Fibroblast of gingiva (primary cell): ENCODE measurements at places on chromosomes 3 and 15.
A peak's percentile ranks its signal among the peaks of the same experiment; 100 is the strongest.

GRCh38 chr3:143770391-143770790, 77.9 kb downstream of the SLC9A9 start:
- DNase-seq: no peak

DNA sequence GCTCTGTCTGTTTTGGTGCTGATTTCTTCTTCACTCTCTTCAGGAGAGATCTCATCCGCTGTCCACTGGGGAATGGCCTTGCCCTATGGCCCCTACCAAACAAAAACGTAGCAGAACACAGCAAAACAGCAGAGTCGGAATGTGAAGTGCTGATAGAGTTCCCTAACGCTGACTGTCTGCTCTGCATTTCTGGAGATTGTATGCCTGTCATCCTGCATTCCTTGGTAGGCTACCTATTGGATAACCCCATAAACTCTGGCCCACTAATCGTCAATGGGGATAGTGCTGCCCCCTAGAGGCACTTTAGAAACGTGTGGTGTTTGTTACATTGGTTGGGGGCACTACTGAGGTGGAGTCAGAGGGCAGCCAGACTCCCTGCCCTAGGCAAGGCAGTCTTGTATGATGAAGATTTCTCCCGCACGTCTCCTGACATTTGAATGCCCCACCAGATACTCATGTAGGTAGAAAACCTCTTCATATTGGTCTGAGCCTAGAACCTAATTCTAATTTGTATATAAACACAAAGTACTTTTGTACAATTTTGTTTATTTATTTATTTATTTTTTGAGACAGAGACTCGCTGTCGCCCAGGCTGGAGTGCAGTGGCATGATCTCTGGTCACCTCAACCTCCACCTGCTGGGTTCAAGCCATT, 15.6 kb upstream of the MAGEF1 start:
- peak; percentile 36 for DNase-seq

DNA sequence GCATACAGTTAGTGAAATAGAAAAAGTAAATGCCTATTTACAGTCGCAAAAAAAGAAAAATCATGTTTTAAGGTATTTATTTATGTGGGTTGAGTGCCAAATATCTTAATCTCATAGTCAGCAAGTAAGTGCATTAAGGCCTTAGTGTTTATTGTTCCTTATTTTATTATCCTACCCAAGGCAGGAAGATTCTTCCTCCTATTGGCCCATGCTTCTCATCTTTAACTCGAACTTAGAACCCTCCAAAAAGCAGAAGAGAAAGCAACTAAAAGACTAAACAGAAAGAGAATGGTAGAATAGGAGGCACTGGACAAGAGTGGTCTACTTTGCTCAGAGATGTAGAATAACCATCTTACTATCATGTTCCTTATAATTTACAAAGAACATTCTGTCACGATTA, 7.5 kb downstream of the RFX7 start:
- DNase-seq: no peak

DNA sequence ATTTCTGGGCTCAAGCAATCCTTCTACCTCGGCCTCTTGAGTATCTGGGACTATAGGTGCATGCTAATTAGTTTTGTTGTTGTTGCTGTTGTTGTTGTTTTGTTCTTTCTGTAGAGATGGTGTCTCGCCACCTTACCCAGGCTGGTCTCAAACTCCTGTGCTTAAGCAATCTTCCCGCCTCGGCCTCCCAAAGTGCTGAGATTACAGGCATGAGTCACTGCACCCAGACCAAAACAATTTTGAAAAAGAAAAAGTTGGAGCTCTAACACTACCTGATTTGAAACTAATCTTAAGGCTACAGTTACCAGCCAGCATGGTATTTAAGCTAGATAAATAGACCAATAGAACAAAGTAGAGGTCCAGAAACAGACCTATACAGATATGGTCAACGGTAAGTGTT, 29.8 kb downstream of the KPNA1 start:
- peak; percentile 44 for DNase-seq

- no peak for DNase-seq
These were observed 241.2 kb downstream of the PYDC2 start for GRCh38 chr3:191702121-191702520.

- DNase-seq: peak; percentile 1
These were observed 31.6 kb upstream of the VPS39 start for GRCh38 chr15:42239528-42240182.

DNA sequence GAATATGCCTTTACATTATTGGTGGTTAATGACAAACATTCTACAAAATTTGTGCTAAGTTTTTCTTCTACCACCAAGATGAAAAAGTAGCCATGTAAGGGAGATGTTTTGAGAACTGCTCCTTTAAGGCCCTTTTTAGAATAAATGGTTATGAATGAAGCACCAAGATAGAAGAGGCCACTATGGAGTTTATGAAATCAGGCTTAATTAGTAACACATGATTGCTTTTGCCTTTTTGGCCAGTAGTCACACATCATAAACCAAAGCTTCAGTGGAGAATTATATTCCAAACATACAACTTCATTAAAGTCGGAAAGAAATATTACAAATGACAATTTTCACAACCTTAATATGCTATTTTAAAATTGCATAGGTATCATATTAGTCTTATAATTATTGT, 331.7 kb downstream of the RBMS3 start:
- peak; percentile 34 for DNase-seq

GRCh38 chr15:68609629-68610028, 30.8 kb downstream of the CORO2B start:
- DNase-seq: peak; percentile 74

GRCh38 chr15:64634576-64635498, 140.6 kb downstream of the RBPMS2 start:
- no peak for DNase-seq

DNA sequence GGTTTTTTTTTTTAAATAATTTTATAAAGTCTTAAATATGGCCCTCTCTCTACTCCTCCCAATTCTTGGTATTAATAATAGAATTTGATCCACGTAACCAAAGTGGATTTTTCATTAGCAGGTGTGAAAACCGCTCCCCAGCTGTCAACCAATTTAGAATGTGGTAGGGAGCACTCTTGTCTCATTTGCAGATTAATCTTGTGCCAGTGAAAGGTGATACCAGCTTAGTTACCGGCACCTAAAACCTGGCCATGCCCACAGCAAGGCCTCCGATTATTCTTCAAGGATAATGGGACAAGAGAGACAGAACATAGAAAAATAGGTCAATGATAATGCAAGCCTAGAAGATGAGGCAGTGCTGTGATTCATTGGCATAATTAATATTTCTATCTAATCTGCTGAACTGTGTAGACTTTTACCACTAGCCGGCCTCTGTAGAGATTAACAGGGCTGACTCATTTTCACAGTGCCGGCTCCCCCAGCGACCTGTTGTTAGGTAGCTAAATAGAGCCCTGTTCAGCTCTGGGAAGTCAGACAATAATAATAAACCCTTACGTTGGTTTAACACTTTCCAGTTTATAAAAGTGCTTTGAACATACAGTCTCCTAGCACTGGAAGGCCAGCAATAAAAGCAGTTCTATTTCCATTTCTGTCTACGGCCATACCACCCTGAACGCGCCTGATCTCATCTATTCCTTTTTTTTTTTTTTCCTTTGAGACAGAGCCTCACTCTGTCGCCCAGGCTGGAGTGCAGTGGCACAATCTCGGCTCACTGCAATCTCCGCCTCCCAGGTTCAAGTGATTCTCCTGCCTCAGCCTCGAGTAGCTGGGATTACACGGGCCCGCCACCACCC, 102.9 kb downstream of the SHQ1 start:
- DNase-seq: no peak

DNA sequence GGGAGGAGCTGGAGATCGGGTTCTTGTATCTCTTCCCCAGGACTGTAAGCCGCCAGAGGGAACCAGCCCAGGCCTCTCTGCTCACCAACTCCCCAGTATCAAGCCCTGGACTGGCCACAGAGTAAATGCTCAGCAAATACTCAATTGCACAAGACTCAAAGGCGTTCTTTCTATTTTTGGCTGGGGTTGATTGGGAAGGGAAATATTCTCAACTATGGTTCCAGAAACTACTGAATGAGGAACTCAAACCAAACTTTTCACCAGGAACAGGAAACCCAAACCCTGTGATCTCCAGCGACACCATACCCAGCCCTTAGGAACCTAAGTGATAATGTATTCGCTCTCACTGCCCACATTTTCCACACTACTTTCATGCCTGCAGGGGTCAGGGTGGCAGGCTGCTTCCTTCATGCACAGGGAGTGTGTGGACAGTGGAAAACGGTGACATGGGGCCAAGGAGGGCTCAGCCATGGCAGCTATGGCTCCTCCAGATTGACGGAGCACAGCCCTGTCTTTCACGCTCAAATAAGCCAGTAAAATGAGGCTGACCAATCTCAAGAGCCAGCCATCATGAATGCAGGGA, 124.7 kb upstream of the RAD18 start:
- DNase-seq: peak; percentile 9

GRCh38 chr3:148187296-148187695, 510.4 kb upstream of the AGTR1 start:
- DNase-seq: no peak

- DNase-seq: peak; percentile 79
These were observed 22.4 kb upstream of the MEIS2 start for GRCh38 chr15:37122703-37123102.

GRCh38 chr15:90266485-90266884, 1.0 kb downstream of the NGRN start:
- DNase-seq: peak; percentile 19

DNA sequence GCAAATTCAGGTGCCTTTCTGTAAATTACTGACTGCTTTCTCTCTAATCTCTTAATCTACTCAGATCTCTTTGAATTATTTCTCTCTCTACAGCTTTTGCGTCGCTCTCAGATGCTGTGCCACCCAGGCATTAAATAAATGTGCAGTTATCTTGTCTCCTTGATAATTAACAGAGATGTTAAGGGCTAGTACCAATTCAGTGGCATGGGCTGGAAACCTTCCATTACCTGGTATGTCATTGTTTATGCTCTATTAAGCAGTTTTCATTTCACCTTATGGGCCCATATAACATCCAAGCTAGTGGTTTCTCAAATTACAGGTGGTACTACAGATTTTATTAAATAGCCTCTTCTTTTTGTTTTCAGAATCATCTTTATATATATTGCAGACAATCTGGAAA, 66.0 kb downstream of the PEX5L start:
- DNase-seq: no peak

DNA sequence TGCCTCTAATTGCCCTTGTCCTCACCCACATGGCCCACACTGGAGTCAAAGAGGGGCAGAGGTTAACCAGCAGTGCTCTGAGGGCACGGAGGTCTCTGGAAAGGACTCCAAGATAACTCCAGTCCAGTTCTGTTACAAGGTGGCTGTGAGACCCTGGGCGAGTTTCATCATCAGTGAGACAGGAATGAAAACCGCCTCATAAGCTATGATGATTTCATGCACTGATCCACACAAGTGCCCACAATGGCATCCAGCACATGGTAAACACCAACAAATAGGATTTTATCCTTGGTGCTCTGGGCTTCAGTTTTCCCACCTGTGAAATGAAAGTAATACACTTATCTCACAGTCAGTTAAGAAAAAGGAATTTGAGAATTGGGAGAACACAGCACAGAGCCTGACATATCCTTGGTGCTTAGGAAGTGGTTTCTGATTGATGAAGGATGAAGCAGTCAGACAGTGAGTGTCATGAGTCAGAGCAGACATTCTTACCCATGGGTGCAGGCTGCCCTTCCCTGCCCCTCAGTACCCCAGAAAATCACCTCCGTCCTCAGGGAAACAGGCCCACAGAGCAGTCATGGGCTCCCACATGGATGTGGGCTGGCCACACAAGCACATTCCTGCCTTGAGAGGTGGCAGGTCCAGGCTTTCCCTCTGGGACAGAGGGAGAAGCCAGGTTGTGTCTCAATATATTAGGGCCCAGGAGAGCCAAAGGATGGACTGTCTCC, 48.4 kb downstream of the DAPK2 start:
- DNase-seq: no peak

DNA sequence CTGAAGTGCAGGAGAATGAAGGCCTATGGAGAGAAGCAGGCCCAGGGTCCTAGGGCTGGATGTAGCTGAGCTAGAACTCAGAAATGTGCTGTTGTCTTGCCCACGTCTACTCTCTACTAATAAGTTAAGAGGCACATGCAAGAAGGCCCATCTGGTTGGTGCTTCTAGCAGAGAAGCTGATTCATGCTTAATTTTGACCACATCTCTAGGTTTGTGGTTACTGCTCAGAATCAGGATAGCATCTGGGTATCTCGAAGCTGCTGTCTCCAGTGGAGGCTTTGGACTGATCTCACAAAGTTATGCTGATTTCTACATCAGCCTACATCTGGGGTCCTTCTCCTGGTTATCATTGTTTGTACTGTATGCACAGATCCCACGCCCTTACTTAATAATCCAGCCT, 87.3 kb downstream of the CACNA1D start:
- DNase-seq: no peak

DNA sequence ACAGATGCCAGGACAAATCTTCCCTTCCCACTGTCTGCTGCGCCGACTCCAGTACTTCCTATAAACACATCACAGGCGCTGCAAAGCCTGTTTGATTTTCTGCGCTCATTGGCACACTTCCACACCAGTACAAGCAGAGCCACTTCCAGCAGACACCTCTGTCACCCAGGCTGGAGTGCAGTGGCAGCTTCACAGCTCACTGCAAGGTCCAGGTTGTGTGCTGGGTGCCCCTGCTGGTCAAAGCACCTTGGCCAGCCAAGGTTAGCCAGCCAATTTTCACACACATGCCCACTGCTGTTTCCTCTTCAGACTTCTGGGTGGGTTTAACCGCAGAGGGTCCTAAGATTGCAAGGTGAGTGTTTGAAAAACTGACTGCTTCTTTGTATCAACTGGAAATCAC, 4.9 kb downstream of the CHDH start:
- DNase-seq: no peak

DNA sequence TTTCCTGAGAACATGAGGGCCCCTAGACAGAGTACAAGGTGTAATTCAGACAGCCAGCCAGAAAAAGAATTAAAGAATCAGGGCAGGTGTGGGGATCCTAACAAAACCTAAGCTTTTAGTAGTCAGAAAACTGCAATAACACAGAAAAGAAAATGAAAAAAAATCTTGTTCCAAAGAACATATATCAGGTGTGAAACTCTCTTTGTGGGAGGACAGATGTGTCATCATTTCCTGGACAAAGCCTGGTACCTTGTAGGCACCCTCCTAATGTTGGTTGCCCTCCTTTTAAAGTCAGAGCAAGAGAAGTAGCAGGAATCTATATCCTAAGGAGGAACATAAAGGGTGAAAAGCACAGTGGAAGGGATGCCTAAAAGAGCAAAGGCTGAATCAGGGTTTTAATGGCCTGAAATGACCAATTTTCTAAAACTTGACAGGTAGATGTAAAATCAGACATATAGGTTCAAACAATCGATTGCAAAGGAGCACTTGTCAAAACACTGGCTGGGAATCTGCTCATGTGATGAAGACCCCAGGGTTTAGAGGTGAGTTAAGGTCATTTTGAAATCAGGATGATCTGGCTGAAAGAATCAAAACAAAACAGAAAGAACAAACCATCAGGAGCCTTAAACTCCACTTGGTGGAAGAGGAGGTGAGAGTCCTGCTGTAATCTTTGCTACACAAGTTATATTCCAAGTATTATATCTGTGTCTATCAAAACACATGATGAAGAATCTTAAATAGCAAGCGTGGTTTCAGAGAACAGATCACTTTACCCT, 54.9 kb downstream of the TGFBR2 start:
- DNase-seq: no peak
